ENCODE measurements at places on chromosomes 12 and 14. TPM values are rescaled to one million over a fixed set of nuclear protein-coding genes. Genes with fewer than 3 reads are reported as not detected.

GRCh38 chr12:71124835-71125460 is 32.9 kb downstream of the TSPAN8 start:
- no peak for DNase-seq

GRCh38 chr12:1020389-1020788 is 29.4 kb downstream of the ERC1 start:
- DNase-seq: no peak

LTBP2 gene
- total RNA-seq: 1.1 TPM

- peak; percentile 4 for DNase-seq
Observed at GRCh38 chr14:91142214-91142668, 28.4 kb downstream of the DGLUCY start.

CMKLR1 gene
- total RNA-seq: 1.2 TPM

PLCZ1 gene
- not detected for total RNA-seq

DNA sequence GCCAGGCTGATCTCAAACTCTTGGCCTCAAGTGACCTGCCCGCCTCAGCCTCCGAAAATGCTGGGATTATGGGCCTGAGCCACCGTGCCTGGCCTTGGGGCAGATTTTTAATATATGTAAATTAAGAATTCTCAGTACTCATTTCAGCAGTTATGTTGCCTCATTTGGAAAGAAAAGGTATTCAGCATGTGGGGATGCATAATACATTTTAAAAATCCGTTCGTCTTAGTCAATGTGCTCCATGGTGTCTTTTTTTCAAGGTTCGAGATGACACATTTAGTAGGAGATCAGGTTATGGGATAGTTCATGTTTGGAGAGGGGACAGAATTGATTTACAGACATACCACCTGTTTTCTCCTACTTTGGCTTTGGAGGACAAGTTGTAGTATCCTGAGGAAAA is 10.2 kb downstream of the SYNE2 start:
- no peak for DNase-seq

DNA sequence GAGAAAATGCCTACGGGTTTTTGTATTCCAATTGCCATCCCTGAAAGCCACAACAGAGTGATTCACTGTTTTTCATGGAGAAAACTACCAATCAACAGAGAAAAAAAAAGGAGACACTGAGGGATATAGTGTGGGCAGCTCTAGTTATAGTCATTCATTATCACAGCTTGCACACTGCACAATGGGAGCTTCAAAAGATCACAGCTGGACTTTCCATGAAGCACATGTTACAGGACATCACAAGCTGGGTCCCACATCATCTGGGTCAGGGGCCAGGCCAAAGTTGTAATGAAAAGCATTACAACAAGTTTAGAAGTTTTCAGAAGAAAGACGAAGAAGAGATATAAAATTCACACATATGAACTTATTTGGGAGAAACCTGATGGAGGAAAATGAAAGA is 41.5 kb downstream of the RERG start:
- DNase-seq: no peak

DNA sequence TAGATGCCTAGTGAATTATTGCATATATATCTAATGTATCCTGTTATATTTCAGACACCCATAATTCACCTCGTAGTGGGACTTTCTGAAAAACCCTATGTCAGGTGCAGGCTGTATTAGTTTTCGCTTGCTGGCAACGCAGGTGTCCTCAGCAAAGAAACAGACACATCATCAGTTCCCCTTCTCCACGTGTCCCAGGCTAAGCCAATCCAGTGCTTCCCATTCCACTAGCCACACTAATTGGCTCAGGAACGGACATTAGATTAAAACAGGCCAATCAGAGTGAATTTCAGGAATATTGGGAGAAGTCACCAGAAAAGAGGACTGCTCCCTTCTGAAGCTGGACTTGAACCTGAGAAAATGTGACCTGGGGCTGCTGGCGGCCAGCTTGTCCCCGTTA is 151.3 kb downstream of the PTPN11 start:
- DNase-seq: no peak

DNA sequence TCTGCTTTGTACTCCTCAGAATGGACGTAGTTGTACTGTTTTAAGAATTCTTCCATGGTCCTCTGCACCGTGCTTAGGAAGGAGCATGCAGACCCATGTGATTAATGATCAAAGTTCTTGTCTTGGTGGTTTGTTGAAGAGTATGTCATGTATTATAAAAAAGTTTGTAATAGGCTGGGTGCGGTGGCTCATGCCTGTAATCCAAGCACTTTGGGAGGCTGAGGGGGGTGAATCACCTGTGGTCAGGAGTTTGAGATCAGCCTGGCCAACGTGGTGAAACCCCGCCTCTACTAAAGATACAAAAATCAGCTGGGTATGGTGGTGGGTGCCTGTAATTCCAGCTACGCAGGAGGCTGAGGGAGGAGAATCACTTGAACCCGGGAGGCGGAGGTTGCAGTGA is 61.8 kb upstream of the RTL1 start:
- DNase-seq: no peak

PMCH gene
- total RNA-seq: 1.6 TPM

DNA sequence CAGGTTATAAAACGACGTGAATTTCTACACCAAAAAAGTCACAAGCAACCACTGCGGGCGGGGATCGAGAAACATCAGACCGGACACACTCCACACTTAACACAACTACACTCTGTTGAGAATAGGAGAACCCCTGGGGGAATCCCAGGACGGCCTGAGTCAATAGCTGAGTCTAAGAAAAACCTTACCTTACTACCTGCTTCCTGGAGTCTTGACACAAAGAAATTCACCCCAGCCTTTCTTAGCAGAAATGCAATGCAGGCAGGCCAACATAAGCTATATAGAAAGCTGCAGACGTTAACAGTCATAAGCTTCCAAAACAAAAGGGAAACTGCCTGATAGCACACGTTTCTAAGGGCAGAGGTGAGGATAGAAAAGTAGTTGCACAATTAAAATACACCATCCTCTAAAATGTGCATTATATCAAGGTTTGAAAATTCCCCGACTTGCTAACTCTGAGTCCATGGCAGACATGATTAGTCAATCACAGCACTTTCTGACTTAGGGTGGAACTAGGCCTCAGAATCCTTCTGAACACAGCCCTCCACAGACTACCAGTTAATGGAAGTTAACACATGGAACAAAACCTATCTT is 68.0 kb downstream of the CCDC88C start:
- DNase-seq: peak; percentile 71

DNA sequence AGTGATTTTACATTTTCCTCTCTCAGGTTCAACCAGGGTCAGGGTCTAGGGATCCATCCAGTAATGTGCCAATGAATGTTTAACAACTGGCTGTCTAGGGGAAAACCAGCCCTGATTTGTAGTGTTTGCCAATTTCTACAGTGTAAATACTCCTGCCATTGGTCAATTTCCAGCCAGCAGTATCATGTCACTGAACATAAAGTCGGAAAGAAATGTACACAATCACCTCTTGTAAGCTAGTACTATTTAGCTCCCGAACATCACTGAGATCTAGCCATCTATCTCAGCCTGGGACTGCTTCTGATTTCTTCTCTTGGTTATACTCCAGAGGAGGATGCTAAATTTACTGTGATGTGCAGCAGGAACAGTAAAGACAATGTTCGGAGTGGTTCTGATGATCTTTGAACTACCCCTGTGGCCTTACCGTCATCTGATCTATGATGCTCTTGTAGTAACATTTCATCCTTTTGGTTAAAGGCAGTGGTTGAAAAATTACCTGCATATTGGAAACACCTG is 36.7 kb upstream of the EGLN3 start:
- DNase-seq: no peak

- no peak for DNase-seq
Observed at GRCh38 chr14:104680806-104681688, 8.4 kb upstream of the INF2 start.

- no peak for DNase-seq
Observed at GRCh38 chr12:45572114-45572513, 157.4 kb upstream of the ARID2 start.

SLC7A7 gene
- total RNA-seq: 1.2 TPM

DNA sequence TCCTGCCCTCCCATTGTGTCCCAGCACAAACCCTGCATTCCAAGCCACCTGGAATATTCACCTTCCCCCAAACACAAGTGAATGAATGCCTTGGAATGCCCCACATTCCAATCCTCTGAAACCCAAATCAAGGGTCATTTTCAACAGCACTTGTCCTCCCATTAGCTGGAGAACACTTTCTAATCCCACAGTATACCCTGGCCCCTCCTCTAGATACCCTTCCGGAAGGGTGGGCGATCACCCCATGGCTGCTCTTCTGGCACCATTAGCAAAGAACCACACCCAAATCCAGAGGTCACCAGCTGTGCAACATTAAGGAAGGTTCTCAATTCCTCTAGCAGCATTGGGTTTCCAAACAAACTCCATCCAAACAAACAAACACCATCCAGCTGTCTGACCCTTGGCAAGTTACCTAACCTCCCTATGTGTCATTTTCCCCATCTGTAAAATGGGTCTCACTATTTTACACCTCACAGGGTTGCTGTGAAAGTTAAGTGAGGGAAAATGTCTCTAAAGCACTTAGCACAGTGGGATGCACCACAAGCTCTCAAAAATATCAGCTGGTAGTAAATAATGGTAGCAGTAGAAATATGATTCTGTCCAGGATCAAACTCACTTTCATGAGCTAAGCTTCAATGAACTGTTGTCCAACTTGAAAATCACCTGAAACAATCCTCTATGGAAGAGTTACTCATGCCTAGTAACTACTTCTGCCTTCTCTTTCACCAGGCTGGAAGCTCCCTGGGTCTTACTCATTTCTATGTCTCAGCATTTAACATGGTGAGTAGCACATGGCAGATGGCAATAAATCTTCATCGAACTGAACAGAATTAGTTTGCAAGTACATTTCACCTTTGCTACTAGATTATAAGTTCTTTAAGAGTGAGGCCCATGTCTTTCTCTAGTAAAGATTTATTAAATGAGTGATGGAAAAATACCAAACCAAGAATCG is 5.3 kb downstream of the NUAK1 start:
- DNase-seq: no peak

GRCh38 chr14:32702562-32702961 is 236.1 kb upstream of the NPAS3 start:
- no peak for DNase-seq

ATG101 gene
- total RNA-seq: 24.8 TPM

- no peak for DNase-seq
Observed at GRCh38 chr12:48750215-48750614, 33.7 kb upstream of the CCNT1 start.

- no peak for DNase-seq
Observed at GRCh38 chr12:60209933-60210332, 614.1 kb downstream of the SLC16A7 start.

UNC79 gene
- total RNA-seq: not detected

DNA sequence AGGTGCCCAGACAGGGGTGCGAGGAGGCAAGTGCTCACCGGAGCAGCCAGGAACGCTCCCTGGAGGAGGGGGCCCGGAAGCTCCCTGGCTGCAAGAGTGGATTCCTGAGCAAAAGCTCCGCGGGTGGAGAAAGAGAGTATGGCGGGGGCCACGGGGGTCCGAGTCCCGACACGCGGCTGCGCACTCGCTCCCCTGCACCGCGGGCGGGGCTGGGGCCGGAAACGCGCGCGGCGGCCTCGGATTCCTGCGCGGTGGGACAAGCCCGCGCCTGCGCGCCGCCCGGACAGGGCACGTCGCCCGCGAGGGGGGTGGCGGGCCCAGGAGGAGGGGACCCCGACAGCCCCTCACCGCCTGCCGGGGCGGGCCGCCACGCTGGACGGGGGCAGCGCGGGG is 27.8 kb upstream of the GPR132 start:
- DNase-seq: peak; percentile 64

GRCh38 chr12:70426620-70427019 is 60.5 kb downstream of the KCNMB4 start:
- no peak for DNase-seq

DNA sequence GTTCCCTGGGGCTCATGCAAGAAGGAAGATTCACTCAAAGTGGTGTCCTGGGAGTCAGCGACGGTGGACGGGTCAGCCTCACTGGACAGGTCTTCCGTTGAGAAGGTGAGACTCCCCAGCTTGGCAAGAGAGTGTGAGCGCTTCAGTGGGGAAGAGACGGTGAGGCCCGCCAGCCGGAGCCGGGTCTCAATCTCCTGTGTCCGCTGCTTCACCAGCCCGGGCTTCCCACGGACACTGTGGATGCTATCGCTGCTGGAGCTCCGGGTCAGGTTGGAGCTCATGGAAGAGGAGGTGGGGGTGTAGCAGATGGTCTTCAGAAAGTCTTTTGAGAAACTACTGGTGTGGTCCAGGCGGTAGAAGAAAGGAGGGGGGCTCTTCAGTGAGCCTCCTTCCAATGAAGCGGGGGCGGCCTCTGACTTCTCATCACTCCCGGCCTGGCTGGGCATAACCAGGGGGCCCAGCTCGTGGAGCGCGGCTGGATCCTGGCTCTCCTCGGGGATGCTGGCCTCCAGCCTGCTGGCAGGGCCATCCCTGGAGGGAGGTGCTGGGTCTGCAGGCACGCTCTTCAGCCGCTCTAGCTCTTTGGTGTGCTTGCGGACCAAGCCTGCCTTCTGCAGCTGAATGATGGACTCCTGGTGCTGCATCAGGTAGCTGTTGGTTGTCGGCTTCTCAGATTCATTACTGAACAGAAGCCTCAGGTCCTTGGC is 56.9 kb upstream of the CORO1C start:
- DNase-seq: no peak

- no peak for DNase-seq
Observed at GRCh38 chr12:44507461-44507860, 368.7 kb downstream of the NELL2 start.

- DNase-seq: no peak
Observed at GRCh38 chr12:21751517-21751916, 23.0 kb downstream of the KCNJ8 start.

GRCh38 chr14:37707716-37708115 is 112.3 kb downstream of the TTC6 start:
- no peak for DNase-seq

TCL1A gene
- total RNA-seq: 1.4 TPM

GALC gene
- total RNA-seq: 17.2 TPM

IRAK3 gene
- total RNA-seq: 0.32 TPM

DNA sequence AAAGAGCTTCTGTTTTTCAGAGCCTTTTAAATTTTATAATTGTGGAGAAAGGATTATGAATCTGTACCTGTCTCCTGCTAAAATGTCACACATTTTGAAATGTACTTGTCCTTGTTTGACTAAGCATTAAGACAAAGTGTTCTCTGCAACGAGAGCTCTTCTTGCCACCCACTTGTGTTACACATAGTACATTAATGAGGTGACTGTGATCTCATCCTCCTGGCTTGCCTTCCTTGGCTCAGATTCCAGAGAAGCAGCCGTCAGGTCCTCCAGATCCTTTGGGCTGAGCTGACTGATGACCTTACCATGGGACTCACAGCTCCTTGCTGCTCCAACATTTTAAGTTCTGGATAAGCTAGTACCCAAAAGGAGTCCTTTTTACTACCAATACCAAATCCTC is 81.4 kb downstream of the BBS10 start:
- no peak for DNase-seq

CLMN gene
- total RNA-seq: 0.68 TPM

SERPINA10 gene
- not detected for total RNA-seq

DNA sequence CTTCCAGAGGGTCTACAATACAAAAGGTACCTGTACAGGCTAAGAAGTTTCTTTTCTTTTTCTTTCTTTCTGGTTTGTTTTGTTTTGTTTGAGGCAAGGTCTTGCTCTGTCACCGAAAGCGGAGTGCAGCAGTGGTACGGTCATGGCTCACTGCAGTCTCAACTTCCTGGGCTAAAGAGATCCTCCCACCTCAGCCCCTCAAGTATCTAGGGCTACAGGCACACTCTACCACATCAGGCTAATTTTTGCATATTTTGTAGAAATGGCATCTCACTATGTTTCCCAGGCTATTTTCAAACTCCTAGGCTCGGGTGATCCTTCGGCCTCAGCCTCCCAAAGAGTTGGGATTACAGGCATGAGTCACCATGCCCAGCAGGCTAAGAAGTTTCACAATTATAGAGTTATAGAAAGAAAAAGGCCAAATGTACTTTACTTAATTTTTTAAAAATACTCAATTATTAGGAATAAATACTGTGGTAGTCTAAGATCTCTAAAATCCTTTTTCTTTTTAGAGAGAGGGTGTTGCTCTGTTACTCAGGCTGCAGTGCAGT is 3.0 kb upstream of the PIGH start:
- no peak for DNase-seq
